Fibroblast of gingiva (primary cell): ENCODE measurements at places on chromosomes 3 and 15.
A peak's percentile ranks its signal among the peaks of the same experiment; 100 is the strongest.

DNA sequence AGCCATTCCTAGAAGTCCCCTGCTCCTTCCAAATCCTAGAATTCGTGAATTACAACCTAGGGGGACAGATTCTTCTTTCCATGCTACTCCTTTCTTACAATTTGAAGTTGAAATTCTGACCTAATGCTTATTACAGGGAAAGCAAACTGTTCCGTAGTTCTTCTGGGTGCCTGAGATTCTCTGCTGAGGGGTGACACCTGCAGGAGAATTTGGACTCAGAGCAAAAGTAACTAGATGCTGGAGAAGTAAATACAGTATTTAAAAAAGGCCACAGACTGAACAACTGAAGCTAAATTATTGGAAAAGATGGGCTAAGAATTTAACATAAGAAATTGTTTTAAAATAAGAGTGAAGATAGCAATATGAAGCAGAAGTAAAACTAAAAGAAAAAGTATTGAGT, 37.9 kb downstream of the ACAD9 start:
- no peak for DNase-seq

GRCh38 chr3:173762501-173762900, 365.0 kb downstream of the NLGN1 start:
- no peak for DNase-seq

DNA sequence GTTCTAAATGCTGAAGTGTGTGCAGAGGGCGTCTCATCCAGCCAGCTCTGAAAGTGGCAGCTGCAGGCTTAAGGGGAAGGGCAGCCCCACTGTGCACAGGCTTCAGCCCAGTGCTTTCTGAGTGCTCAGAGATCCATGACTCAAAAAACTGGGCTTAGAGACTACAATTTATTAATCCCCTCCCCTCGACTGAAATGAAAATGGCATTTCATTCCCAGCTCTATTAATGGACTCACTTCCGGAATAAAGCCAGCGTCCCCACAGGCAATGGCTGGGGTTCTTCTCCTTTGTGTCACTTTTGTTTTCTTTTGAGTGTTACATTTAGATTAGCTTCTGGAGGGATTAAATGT, 55.5 kb upstream of the PLXNA1 start:
- DNase-seq, result no peak

DNA sequence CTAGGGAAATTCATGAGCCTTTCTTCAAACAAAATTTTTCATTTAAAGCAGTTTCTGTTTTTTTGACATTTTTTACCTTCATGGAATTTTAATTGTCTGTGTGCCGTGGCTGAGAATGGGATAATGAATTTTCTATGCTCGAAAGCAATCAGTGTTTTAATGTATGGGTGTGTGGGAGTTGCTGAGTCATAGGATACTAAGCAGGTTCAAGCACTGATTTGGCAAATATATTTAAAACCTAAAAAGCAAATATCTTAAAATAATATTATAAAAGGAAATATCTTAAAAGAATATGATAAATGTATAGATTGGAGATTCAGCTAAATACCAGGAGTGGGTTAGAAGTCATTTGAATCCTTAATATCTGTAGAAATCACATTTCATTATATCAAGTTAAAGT, 173.6 kb upstream of the LRRFIP2 start:
- no peak for DNase-seq

- peak; percentile 40 for DNase-seq
These were observed 950.1 kb downstream of the TBL1XR1 start for GRCh38 chr3:176247191-176247590.

GRCh38 chr3:38164643-38164951, 740 bp upstream of the OXSR1 start:
- DNase-seq, result no peak

DNA sequence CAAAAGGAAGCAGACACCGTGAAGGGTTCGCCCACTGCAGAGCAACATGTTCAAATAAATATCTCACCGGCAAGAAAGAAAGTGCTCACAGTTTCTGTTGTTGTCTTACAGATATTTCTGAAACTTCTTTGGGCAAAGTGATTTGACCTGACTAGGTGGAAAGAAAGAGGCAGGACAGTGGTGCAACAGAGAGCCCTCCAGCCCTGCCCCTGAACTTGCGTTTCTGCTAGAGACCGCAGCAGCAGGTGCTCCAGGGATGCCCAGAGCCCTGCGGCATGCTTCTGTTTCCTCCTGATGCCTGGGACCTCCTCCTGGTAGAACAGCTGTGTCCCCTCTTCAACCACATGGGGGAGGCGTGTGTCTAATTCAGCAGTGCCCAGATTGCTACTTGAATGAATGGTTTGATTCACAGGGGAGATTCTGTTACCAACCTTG, 123.4 kb downstream of the ATP10A start:
- peak; percentile 49 for DNase-seq

DNA sequence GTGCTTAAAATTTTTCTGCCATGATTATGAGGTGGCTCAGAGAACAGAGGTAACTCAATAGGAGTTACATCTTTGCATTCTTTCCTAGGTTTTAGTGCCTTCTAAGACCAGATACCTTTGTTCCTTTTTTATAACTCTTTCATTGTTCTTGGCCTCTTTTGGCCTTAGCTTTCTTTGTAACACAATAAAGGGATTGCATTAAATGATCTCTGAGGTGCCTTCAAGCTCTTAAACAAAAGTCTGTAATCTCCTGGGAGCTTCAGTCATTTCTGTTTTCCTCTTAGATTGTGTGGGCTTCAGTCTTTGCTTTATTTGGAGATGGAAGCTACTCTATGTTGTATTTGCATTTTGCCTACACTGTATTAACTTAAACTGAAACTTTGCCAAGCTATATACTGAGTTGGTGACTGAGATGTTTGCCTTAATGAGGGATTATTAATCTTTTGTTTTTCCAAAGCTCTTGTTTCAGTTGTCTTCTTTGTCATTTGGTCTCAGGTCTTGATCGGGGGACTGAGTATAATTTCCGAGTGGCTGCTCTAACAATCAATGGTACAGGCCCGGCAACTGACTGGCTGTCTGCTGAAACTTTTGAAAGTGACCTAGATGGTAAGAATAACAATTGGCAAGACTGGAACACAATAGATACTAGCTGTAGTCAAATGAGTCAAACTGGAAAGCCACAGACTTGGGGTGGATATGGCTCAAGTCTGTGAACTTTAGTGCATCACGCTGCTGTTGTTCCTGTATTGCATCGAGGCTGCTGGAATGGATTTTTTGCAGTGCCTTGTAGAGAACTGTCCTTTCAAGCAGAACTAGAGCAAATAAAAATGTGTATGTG, 110.3 kb downstream of the HCN4 start:
- no peak for DNase-seq

DNA sequence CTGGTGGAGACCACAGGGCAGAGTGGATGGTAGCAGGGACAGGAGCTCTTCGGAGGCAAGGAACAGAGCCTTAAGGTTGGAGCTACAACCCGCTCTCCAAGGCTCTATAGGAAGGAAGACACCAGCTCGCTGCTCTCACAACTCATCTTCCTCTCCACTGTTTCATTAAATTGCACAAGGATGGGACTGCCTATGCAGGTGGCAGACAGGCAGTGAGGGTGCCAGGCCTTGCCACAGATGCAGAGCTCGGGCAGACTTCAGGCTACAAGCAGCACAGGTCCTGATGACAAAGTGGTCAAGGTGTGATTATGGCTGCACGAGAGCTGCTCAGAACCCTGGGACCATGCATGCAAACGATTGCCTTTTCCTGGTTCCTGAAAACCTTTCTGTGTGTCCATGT, 144.6 kb downstream of the FOXP1 start:
- DNase-seq, result no peak
